ENCODE measurements at places on chromosomes 4 and X. TPM values are rescaled to one million over a fixed set of nuclear protein-coding genes. Genes with fewer than 3 reads are reported as not detected.

- H3K27ac ChIP-seq, result peak within 1 kb of the TSS; percentile 78
- DNase-seq, result no peak
- no peaks in the 10 kb centered on the region for H3K27me3 ChIP-seq
These were observed at the start of gene GUCY1A1 for GRCh38 chr4:155666344-155667221. TSS of gene GUCY1A1 (plus strand) at chr4:155666848. CDS start at chr4:155696868, 30,020 bp downstream.

DNA sequence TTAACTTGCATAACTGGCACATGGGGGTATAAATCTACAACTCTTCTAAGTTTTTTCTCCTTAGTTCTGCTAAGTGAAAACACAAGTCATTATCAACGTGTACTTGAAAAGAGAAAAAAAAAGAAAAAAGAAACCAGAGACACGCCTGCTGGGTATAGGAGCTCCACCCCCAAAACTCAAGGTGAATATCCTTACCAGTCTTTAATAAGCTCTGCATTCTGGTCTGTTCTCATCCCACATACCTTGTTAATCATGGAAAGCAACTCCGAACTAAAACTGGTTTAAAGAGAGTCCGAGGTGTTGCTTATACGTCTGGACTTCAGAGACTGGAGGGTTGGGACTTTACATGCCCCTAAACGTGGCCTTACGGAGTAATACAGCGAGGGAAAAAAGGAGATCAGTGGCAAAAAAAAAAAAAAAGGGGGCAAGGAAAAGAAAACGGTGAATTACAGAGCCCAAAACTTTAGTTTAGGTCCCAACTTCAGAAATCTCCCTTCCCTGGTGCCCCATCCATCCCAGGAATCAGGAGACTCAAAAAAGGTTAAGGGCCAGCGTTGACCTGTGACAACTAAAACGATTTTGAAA lies 1.0 kb downstream of the PGRMC2 start:
- H3K27me3 ChIP-seq, result no peaks in the 10 kb centered on the region
- no peaks in the 10 kb centered on the region for H3K36me3 ChIP-seq
- H3K27ac ChIP-seq, result no peak overlapping the region

DNA sequence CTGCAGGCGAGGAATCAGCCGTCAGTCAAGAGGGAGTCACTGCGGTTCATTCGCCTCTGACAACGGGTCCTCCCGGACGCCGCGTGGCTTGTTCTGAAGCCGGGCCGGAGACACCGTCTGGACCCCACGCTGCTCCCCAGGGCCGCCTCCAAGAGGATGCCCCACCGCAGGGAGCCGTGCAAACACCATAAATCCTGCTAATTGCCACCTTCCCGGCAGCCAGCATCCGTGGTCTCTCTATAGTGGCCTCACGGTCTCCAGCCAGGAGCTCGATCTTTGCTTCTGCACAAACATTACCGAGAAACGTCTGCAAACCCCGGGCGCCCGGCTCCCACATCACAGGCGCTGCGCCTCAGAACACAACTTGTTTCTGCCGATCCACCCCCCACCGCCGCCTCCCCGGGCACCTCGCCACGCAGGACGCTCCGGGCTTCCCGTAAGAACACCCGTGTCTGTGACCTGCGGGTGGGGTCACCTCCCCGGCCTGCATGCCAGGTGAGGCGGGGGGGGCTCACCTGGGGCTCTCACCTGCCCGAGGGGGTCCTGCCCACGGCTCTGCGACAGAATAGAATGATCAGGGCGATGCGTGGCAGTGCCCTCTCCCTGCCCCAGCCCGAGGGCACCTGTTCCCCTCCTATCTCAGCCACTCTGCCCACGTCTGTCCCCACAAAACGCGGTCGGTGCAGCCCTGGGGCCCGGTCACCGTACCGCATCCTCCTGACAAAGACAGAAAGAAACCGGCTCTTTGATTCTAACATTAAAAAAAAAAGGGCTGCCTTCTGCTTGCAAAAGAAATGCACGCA lies 32.4 kb upstream of the PPP2R3B start:
- no peaks in the 10 kb centered on the region for H3K36me3 ChIP-seq
- DNase-seq, result no peak
- H3K4me3 ChIP-seq, result no peak overlapping the region
- H3K27ac ChIP-seq, result no peak overlapping the region
- H3K27me3 ChIP-seq, result no peaks in the 10 kb centered on the region

RPS6KA3 gene
- total RNA-seq, result 39.6 TPM

- peaks cover 8% of the 10 kb centered on the region for H3K4me1 ChIP-seq
- H3K36me3 ChIP-seq, result no peaks in the 10 kb centered on the region
- H3K4me3 ChIP-seq, result no peak overlapping the region
- DNase-seq, result no peak
These were observed 4.6 kb downstream of the RNF175 start for GRCh38 chr4:153755186-153755585.
